RPMI7951 (cell line): ENCODE measurements at places on chromosomes 16 and 17. TPM values are rescaled to one million over a fixed set of nuclear protein-coding genes. Genes with fewer than 3 reads are reported as not detected.

GRCh38 chr17:30116661-30117551 lies at the start of gene NSRP1:
Gene NSRP1 (plus strand): TSS chr17:30116816. CDS start chr17:30116844, 28 bp downstream.
- DNase-seq: peak; percentile 92

DNA sequence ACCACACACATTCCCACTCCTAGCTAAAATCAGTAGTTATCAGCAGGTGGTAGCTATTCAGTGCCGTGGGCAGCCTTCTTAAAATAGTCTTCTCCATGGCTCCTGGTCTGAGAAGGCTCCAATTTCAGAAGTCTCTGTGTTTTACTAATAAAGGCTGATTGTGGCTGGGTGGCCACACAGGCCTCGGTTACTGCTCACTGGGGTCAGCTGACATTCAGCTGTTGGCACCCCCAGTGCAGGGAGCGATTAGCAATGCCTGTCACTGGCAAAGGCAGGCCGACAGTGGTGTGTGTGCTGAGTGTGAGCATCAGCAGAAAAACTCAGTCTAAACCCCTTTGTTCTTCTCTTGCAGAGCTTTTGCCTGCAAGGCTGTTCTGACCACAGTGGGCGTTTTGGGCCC lies 16.6 kb upstream of the DBNDD1 start:
- DNase-seq: no peak

- DNase-seq: no peak
Measured at GRCh38 chr17:16068323-16068722, 68.7 kb downstream of the TTC19 start.

SOX15 gene
- not detected in 2 replicates for total RNA-seq

DNA sequence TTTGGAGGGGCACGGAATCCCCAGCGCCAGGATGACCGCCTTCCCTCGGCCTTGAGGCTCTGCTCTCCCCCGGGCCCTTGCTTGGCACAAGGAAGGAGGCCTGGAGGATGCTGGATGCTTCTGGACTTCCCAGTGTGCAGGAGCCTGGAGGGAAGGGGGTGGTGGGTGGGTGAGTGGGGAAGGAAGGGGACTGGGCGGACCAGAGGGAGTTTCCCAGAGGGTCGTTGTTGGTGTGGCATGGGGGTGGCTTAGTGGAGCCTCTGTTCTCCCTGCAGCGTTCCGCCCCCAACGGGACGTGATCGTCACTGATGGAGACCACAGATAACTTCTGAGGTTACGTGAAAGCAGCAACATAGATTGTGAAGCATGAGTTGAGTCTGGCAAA lies 140.0 kb downstream of the IRF8 start:
- no peak for DNase-seq

DNA sequence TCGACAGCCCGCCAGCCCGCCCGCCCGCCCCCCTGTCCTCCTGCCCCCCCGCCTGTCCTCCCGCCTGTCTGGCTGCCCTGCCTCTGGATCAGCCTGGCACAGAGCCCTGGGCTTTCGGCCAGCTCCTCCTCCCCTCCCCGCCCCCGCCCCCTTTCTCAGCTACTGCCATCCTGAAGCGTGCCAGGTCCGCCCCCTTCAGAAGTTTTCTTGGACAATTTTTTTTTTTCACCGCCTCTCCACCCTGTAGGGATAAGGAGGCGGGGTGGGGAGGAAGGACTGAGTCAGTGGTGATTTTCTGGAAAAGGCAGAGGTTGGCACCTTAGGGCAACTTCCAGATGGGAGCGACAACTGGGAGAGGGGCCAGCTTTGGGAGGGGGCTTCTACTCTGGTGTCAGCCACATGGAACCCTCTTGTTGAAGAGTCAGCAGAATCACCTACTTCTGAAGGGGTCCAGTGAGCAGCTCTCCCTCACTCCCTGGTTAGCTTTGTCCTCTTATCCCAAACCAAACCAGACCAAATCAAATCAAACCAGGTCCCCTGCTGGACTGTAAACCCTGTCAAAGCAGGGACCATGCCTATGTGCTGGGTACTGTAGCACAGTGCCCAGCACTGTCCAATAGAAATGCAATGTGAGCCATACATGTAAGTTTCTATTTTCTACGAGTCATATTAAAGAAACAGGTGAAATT lies 19.7 kb downstream of the IGF2BP1 start:
- peak; percentile 88 for DNase-seq

DNA sequence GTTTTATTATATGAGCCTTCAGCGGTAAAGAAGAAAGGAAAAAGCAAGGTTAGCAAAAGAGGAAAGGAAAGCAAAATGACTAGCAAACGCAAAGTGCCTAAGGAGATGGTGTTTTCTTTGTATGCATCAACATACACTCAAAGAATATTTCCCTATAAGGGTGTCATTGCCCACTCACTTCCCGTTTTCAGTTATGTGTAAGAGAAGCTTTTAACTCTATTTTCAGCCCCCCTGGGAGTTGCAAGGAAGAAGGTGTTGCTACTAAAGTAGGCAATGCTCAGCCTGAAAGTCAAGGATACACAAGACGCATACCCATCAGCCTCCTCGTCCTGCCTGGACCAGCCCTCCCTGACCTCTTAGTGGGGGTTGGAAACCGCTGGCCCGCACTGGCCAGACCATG lies 267.7 kb upstream of the ZFHX3 start:
- DNase-seq: no peak

GRCh38 chr16:20976576-20976975 lies 76.0 kb downstream of the LYRM1 start:
- no peak for DNase-seq

DNA sequence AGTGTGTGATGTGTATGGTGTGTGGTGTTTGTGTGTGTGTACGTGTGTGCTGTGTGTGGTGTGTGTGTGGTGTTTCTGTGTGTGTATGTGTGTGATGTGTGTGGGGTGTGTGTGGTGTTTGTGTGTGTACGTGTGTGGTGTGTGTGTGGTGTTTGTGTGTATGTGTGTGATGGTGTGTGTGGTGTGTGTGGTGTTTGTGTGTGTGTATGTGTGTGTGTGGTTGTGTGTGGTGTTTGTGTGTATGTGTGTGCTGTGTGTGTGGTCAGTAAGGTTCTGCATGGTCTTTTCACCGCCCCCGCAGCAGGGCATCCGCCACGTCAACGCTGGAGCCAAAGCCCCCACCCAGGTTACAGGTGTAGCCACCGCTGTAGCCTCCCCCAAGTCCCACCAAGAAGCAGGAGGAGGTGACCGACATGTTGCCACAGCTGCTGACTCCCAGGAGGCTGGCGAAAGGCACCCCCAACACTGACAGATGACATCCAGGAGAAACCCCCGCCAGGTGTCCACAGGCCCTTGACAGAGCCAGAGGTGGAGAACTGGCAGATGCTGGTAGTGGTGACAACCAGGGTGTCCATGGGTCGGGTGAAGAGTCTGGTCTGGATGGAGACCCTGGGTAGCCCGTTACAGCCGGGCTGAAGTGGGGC lies 9.3 kb upstream of the KRT17 start:
- peak; percentile 18 for DNase-seq

- DNase-seq: no peak
Measured at GRCh38 chr16:30068750-30069610, 3.4 kb downstream of the ALDOA start.

MT1X gene
- 150 and 163 TPM in 2 replicates for total RNA-seq

GRCh38 chr17:524406-524950 lies 171.9 kb upstream of the RPH3AL start:
- no peak for DNase-seq
